Cardiac muscle cell (in vitro differentiated cells and primary cell): ENCODE measurements at places on chromosomes 2 and 18. TPM values are rescaled to one million over a fixed set of nuclear protein-coding genes. Genes with fewer than 3 reads are reported as not detected.

PHLPP1 gene
- 13.6 and 25.8 TPM in 2 replicates for total RNA-seq

SIX3 gene
- not detected in 2 replicates for total RNA-seq

EML6 gene
- 0.89 and 0.92 TPM in 2 replicates for total RNA-seq

UGT1A3 gene
- total RNA-seq, result not detected in 2 replicates

BOLA3 gene
- total RNA-seq, result 27.0 and 97.0 TPM in 2 replicates

AGXT gene
- 0.06 and 0.67 TPM in 2 replicates for total RNA-seq

HOXD11 gene
- total RNA-seq, result not detected in 2 replicates

MDH1B gene
- total RNA-seq, result 2.9 and 4.7 TPM in 2 replicates

IL1F10 gene
- total RNA-seq, result not detected in 2 replicates

SPP2 gene
- not detected in 2 replicates for total RNA-seq

CYP26B1 gene
- 3.1 and 3.6 TPM in 2 replicates for total RNA-seq

ELOA2 gene
- total RNA-seq, result not detected in 2 replicates

USP37 gene
- total RNA-seq, result 14.3 and 16.5 TPM in 2 replicates

BCL2 gene
- total RNA-seq, result 0.70 and 0.98 TPM in 2 replicates

RSAD2 gene
- 0.12 and 0.28 TPM in 2 replicates for total RNA-seq

NEU2 gene
- total RNA-seq, result not detected in 2 replicates

OSR1 gene
- total RNA-seq, result 20.8 and 22.3 TPM in 2 replicates

SH2D6 gene
- not detected in 2 replicates for total RNA-seq

PXDN gene
- total RNA-seq, result 110 and 129 TPM in 2 replicates

C2orf81 gene
- 7.6 and 9.5 TPM in 2 replicates for total RNA-seq

COL6A3 gene
- total RNA-seq, result 4.1 and 4.7 TPM in 2 replicates

AKAIN1 gene
- total RNA-seq, result not detected in 2 replicates

WDR54 gene
- total RNA-seq, result 88.5 and 91.5 TPM in 2 replicates

IL37 gene
- not detected in 2 replicates for total RNA-seq

PAX8 gene
- total RNA-seq, result not detected in 2 replicates

THADA gene
- 9.3 and 11.9 TPM in 2 replicates for total RNA-seq

DSG4 gene
- total RNA-seq, result not detected in 2 replicates

IGFBP5 gene
- 132 and 229 TPM in 2 replicates for total RNA-seq

SULT1C4 gene
- 9.3 and 14.3 TPM in 2 replicates for total RNA-seq

C2orf80 gene
- not detected in 2 replicates for total RNA-seq

DPP4 gene
- not detected in 2 replicates for total RNA-seq

TMBIM1 gene
- 15.5 and 25.9 TPM in 2 replicates for total RNA-seq

IHH gene
- total RNA-seq, result not detected in 2 replicates

GKN1 gene
- not detected in 2 replicates for total RNA-seq

STEAP3 gene
- 3.8 TPM in 2 replicates for total RNA-seq

PLCL1 gene
- 4.9 and 9.0 TPM in 2 replicates for total RNA-seq

CRYGC gene
- not detected in 2 replicates for total RNA-seq

CCDC68 gene
- 0.28 and 1.3 TPM in 2 replicates for total RNA-seq

GATA6 gene
- 182 and 187 TPM in 2 replicates for total RNA-seq

MAPRE3 gene
- total RNA-seq, result 75.9 and 143 TPM in 2 replicates

ALK gene
- total RNA-seq, result 0.88 and 4.3 TPM in 2 replicates

MROH2A gene
- total RNA-seq, result 0.12 TPM in 1 of 2 replicates, not detected in the other

TEKT4 gene
- not detected in 2 replicates for total RNA-seq

BOLL gene
- total RNA-seq, result 0.28 TPM in 1 of 2 replicates, not detected in the other

LCT gene
- 0.03 TPM in 1 of 2 replicates, not detected in the other for total RNA-seq
